Choroid plexus epithelial cell (primary cell): ENCODE measurements at places on chromosomes 12 and 14.

DNA sequence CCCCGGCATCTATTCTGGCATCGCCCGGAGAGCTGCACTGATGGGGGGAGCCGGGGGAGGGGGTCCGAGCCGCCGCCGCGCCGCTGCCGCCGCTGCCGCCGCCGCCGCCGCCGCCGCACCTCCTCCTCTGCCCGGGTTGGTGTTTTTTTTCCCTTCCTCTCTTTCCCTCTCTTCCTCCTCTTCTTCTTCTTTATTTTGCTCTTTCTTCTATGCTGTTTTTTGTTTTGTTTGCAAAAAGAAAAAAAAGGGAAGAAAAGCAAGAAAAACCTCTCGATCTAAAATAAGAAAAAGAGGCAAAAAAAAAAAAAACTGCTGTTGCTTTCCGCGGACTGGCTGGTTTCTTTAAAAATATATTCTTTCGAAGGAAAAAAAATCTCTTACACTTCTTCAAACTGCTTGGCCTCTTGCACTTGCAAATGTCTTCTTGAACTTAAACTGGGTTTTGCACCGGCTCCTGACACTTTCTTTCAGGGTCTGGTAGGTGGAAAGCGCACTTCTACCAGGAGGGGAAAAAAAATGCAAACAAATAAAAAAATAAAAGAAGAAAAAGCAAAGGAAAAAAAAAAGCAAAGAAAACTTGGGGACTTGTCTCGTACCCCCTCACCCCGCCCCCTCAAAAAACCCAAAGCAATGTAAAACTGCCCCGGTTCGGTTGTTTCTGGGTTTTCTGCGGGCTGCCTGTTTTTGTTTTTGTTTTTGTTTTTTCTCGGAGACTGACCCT is 616 bp downstream of the BCL11B start:
- DNase-seq: no peak

GRCh38 chr14:34157651-34158050 is 206.8 kb upstream of the EGLN3 start:
- DNase-seq: no peak

GRCh38 chr14:81485372-81485771 is 48.3 kb downstream of the SEL1L start:
- DNase-seq: no peak

DNA sequence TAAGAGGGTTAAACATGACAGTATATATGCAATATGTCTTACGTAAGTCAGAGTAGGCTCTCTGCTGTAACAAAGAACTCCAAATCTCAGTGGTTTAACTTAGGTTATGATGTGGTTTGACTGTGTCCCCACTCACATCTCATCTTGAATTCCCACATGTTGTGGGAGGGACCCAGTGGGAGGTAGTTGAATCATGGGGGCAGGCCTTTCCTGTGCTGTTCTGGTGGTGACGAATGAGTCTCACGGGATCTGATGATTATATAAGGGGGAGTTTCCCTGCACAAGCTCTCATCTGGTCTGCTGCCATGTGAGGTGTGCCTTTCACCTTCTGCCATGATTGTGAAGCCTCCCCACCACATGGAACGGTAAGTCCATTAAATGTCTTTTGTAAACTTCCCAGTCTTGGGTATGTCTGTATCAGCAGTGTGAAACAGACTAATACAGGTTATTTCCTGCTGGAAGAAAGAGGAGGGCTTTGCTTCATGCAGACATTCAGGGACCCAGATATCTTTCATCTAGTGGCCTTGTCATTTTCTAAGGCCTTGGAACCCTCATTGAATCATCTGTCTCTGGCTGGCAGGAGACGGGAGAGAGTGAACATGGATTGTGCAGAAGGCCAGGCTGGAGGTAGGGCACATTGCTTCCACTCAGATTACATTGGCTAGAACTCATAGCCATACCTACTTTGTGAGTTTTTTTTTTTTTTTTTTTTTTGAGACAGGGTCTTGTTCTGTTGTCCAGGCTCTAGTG is 96.1 kb downstream of the CRADD start:
- DNase-seq: peak; percentile 92

DNA sequence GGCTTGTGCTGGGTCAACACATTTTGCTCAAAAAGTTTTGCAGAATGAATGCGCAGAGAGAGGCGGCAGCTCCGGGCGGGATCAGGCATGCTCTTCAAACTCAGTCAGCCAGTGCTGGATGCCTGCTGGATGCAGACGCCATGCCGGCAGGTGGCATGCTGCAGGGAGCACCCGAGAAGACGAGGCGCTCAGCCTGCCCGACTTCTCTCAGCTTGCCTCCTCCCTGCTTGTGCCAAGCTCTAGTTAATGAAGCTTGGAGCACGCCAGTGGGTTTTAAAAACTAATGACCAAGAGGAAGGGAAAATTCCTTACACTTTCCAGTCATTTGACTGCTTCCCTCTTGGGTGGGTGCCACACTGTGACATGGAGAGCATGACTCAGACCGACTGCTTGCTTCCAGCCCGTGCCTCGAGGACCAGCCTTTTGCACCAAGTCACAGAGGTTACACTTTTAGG is 39.8 kb downstream of the SLC24A4 start:
- no peak for DNase-seq

DNA sequence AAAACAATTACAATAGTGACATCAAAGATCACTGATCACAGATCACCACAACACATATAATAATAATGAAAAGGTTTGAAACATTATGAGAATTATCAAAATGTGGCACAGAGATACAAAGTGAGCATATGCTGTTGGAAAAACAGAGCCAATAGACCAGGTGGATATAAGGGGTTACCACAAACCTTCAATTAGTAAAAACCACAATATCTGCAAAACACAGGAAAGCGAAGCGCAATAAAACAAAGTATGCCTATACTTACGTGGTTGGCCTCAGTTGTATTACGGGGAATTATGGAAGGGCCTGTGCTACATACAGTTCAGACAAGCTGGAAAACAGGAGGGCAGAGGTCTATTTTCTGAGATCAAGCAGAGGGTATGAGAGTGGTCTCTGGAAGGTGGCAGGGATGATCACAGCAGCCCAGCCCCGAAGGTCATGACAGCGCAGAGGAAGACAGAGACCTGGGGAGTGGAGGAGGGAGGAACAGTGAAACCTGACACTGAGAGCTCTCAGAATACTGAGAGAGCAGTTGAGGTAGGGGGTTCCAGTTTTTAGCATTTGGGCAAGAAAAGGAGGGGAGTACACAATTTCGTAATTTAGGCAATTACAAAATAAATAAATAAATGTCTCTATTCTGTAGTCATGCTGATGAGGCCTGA is 41.3 kb downstream of the IFNG start:
- no peak for DNase-seq

DNA sequence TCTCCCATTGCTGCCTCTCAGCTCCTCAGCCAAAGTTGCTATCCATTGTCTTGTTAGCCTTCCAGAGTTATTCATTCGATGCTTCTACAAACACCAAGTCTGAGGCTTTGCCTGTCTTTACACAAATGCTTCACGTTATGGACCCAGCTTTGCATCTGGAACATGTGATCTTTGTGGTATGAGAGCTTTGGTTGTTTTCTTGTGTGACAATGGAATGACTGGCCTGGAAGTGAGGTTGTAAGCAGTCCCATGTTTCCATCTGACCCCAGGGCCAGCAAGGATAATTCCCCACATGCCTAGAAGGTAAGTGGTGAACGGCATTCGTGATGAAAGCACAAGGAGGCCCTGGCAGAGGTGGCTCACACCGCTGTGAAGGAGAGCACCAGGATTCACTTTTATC is 866.7 kb upstream of the TMEM132C start:
- peak; percentile 3 for DNase-seq
